NCI-H1417 treated with DMSO at 0.1 percent for 48 hours (cell line): ENCODE measurements at places on chromosomes 3 and 15.

DNA sequence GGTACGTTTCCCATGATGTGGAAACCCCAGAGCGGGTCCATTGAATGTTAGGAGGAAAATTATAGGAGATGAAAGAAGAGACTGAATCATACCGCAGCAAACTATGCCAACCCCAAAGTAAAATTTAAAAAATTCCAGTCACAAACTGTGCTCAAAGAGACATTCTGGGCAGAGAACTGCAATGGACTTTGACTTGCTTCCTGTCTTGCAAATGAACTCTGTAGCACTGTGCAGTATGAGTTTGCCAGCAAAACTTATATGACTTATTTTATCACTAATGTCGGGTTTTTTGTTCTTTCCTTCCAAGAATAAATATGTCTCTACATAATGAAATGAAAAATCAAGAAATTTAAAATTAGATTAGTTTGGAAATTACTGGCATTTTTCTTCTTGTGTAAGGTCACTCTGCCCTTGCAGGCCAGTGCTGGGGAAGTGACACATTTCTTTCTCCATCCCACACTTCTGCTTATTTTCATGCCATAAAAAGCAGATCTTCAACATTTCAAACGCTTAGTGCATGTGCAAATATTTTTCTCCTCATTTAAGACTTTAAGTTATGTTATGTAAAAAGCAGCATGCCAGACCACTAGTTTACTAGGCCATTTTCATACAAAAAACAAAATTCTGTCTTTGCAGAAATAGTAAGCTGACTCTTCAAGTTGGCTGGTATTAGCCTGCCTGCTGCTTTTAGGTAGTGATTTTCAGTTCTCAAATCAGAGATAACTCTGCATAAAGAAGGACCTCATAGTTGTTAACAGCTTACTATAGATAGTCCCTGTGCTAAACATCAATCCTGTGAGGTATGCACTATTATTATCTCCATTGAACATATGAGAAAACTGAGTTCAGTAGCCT is 32.2 kb upstream of the SSR3 start:
- no peak for DNase-seq

DNA sequence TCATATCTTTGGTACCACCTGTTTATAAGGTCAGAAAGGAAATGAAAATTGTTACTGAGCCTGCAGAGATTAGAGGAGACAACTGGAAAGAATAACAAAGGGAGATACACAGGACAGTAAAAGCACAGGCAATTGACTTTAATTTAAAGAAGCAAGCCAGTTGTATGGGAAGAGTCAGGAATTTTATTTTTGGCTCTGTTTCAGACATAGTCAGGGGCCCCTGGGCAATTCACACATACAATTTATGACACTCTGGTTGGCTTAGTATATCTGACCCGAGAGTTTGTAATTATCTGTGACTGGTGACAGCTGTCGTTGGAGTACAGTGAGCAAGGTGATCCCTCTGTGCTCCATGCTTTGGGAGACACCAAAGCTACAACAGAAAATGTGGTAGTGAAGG is 591.9 kb upstream of the NECTIN3 start:
- DNase-seq, result no peak

GRCh38 chr15:89377842-89378295 is 43.2 kb upstream of the POLG start:
- no peak for DNase-seq

GRCh38 chr15:78056714-78057269 is 20.7 kb downstream of the TBC1D2B start:
- DNase-seq, result no peak

- DNase-seq, result no peak
These were observed 125.1 kb downstream of the GABRG3 start for GRCh38 chr15:27095886-27096624.

GRCh38 chr3:151425627-151426340 is 35.1 kb downstream of the IGSF10 start:
- no peak for DNase-seq

GRCh38 chr3:143881095-143881494 is 32.8 kb upstream of the SLC9A9 start:
- no peak for DNase-seq

DNA sequence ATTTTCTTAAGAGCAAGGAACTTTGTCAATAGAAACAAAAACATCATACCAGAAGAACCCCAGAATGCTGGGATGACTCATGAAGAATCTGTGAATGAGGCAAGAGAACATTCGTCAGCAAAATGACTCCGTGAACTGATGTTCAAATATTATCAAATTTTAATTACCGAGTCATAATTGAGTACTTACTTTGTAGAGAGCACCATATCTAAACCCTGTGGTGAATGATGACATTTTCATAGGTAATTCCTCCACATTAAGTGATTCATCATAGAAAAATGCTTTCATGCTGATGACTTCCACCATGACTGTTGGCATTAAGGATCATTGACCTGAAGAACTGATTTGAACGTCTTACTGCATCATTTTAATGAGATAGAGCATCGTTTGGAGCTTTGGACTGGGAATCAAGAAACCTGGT is 56.3 kb downstream of the PPARG start:
- DNase-seq, result no peak

GRCh38 chr15:90239371-90239770 is 5.4 kb downstream of the GDPGP1 start:
- DNase-seq, result no peak

- no peak for DNase-seq
These were observed 16.4 kb downstream of the WNT7A start for GRCh38 chr3:13863382-13863952.

- no peak for DNase-seq
These were observed 354.8 kb upstream of the DNAJC19 start for GRCh38 chr3:181344331-181344730.

DNA sequence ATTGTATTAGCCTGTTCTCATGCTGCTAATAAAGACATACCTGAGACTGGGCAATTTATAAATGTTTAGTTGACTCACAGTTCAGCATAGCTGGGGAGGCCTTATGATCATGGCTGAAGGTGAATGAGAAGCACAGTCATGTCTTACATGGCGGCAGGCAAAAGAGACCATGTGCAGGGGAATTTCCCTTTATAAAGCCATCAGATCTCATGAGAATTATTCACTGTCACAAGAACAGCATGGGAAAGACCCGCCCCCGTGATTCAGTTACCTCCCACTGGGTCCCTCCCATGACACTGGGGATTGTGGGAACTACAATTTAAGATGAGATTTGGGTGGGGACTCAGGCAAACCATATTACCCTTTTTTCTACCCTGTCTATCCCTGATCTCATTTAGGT is 51.5 kb upstream of the MYZAP start:
- DNase-seq, result no peak

DNA sequence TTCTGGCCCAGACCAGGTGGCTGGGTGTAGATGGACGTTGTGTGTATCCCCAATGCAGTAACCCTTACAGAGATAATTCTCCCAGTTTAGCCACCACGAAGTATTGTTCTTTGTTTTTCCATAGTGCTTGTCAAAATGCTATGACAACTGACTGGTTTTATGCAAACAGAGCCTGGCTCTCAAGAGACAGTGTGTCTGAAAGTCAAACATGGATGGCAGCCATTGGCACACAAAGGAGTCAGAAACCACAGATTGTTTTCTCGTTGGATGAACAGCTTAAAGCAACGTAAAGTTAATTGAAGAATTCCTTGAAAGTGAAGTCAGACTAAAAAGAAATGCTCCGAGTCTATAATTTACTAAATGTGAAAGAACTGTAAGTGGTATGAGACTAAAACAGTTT is 91.2 kb downstream of the FILIP1L start:
- DNase-seq, result no peak

- no peak for DNase-seq
These were observed 22.2 kb upstream of the EID1 start for GRCh38 chr15:48855501-48856440.

- DNase-seq, result no peak
These were observed 194.1 kb upstream of the ARHGEF26 start for GRCh38 chr3:153927107-153927506.
